ENCODE measurements at places on chromosomes 7 and 10. TPM values are rescaled to one million over a fixed set of nuclear protein-coding genes. Genes with fewer than 3 reads are reported as not detected.
A peak's percentile ranks its signal among the peaks of the same experiment; 100 is the strongest.

The POU6F2 gene
- total RNA-seq = 1.9 TPM

The NRP1 gene
- 4.1 TPM for total RNA-seq

The FRMD4A gene
- total RNA-seq = 19.6 TPM

The MYL10 gene
- total RNA-seq = 0.50 TPM

The SPDYE6 gene
- total RNA-seq = not detected

The HOXA13 gene
- not detected for total RNA-seq

The CFAP43 gene
- total RNA-seq = 0.64 TPM

The C10orf143 gene
- 0.94 TPM for total RNA-seq

The ALOX5 gene
- 3.7 TPM for total RNA-seq

The LDB1 gene
- 79.2 TPM for total RNA-seq

The ZNF804B gene
- total RNA-seq = not detected

The SLC18A3 gene
- total RNA-seq = not detected

DNA sequence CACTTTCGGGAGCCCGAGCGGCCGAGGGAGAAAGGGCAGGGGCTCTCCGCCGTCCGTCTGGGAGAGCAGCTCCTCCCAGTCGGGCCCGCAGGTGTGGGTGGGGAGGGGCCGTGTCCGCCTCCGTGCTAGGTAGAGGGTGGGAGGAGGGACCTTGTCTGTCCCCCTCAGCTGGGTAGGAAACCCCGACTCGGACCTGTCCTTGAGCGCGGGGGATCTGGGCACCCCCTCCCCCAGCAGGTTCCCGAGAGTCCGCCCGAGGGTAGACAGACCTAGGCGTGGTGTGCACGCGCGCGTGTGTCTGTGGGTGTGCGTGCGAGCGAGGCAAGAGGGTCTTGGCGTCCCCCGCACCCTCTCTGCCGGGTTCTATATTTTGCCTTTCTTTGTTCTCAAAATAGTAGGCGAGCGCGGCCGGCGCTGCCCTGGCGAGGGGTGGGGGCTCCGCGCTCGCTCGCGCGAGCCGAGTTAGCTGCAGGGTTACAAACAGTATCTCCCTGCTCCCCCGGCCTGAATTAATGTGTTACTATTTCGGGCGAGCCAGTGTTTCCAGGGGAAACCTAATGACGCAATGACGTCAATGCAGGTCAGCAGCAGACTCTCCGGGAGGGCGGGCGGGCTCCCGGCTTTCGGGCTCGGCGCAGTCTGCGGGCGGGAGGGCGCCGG, 73.9 kb upstream of the LEP start:
- peak; percentile 62 for DNase-seq

GRCh38 chr10:114553436-114553835, 104.6 kb downstream of the ABLIM1 start:
- DNase-seq = no peak

DNA sequence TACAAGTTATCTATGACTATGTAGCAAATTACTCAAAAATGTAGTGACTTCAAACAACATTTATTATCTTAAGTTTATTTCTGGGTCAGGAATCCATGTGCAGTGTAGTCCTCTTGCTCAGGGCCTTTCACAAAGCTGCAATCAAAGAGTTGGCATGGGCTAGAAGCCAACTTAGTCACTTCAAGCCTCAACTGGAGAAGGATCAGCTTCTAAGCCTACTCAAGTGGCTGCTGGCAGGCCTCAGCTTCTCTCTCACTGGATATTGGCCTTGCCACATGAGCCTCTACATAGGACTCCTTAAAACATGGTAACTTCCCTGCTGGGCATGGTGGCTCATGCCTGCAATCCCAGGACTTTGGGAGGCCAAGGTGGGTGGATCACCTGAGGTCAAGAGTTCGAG, 5.0 kb upstream of the NFE2L3 start:
- DNase-seq = no peak

- no peak for DNase-seq
Measured at GRCh38 chr10:15448598-15448997, 77.5 kb upstream of the FAM171A1 start.

DNA sequence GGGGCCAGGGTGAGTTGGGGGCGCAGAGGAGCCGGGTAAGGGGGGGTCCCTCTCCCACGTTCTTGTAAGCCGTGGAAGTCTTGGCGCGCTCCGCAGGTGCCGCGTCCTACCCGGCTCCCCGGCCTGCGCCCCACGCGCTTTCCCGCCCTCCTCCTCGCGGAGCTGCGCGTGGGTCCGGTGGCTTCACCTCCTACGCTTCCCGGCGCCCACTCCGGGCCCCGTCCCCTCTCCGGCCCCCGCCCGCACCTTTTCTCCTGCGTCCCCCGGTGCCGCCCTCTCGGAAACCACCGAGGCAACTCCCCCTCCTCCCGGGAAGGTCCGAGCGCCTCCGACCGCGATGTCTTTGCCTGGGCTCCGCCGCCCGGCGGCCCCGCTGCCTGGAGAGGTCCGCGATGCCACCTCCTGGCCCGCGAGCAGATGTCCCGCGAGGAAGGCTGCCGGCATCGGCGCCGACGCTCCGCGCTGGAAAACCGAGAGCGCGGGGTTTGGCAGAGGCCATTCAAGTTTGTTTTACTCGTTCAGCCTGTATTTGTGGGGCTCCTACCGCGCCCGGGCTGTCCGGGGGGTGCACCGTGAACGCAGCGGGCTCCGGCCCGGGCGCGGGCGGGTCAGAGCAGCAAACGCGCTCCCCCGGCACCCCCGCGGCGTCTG, 2.4 kb upstream of the NKX6-2 start:
- no peak for DNase-seq

DNA sequence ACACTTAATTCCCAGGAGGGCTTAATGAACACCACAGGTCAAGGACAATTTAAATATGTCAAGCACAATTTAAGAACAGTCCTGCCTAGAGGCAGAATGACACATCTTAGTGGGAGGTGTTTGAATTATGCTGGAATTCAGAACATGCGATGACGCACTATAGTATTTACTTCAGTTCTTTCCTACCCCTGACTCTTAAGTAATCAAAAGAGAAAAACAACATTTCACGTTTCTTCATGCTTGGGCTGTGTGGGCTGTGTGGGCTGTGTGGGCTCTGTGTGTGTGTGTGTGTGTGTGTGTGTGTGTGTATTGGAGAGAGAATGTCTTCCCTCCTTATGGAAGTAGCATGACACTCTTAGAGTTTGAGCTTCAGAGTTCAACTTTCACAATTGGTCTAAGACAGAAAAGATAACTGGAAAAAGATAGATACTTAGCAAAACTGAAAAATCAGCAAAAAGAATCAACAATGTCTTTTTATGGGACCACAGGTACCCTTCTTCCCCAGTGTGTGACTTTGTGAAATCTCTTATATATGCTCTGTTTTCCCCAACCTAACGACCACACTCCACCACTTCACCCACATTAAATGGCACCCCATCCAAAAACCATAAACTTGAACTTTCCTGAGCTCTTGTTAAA, 33.7 kb upstream of the CABCOCO1 start:
- no peak for DNase-seq

- DNase-seq = no peak
Measured at GRCh38 chr7:116829493-116829892, 32.9 kb upstream of the CAPZA2 start.

GRCh38 chr7:113487925-113488731, 369.8 kb upstream of the SMIM30 start:
- no peak for DNase-seq

GRCh38 chr7:55052741-55053427, 34.1 kb downstream of the EGFR start:
- DNase-seq = no peak

- no peak for DNase-seq
Measured at GRCh38 chr10:89799573-89799972, 98.2 kb downstream of the KIF20B start.

DNA sequence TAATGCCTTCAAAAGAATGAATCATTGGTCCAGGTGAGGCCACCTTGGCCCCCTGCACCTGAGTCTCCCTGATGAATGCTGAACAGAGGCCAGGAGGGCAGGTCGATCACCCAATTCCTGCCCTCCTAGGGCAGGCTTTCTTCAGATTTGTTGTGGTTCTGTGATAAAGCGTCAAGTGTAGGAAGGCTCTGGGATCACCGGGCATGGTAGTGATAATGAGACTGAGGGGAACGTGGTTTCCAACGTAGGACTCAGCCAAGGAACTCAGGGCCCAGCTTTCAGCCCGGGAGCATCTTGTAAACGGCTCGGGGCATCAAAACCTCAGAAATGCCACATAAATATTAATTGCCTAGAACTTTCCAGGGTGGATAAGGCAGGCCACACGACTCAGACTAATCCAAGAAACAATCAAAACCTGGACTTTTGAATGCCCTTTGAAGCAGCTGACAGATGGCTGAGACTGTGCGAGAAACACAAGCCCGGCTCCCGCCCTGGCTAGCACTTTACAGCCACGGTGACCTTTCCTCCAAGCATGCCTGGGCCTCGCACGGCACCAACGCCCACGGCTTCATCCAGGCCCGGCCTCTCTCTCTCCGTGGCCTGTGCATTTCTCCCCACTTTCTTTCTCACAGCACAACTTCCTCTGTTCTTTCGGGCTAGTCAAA, 239.3 kb upstream of the GRB10 start:
- DNase-seq = no peak

- DNase-seq = no peak
Measured at GRCh38 chr7:93117852-93118530, at the start of gene SAMD9. SAMD9 (minus strand) TSS chr7:93117979; CDS start chr7:93106097, 11,882 bp downstream.

DNA sequence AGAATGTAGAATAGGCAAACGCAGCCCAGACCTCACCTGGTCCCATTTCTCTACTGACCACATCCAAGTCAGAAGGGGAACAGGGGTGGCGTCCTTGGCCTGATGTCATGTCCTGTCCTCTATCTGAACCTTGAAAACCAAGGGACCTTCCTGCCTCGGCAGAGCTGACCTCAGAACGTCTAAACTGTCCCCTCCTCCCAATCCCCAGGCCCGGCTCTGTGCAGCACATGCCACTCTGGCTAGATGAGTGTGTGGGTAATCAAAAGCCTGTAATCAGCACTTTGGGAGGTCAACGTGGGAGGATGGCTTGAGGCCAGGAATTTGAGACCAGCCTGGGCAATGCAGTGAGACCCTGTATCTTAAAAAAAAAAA, 46.5 kb upstream of the ZNF479 start:
- no peak for DNase-seq

DNA sequence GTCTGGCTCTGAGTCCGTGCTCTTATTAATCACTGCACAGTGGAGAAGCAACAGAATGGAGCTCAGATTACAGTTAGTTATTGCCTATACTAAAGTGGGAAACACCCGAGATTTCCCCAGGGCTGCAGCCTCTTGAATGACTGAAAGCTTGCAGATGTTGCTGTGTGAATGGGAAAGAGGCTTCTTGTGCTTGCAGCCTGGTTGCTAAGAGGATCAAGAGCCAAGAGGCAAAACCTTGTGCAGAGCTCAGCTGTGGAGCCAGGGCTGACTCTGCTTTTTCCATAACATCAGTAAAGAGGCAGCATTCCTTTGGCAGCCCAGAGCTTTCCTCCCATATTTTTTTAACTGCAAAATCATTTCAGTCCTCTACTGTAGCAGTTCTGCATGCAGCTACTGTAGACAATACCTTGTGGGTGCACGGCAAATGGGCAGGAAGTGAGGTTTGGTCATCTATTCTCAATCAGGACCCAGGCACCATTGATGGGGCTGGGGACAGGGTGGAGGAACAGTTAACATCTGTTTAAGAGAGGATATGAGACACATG, 86.5 kb downstream of the RALA start:
- DNase-seq = no peak

DNA sequence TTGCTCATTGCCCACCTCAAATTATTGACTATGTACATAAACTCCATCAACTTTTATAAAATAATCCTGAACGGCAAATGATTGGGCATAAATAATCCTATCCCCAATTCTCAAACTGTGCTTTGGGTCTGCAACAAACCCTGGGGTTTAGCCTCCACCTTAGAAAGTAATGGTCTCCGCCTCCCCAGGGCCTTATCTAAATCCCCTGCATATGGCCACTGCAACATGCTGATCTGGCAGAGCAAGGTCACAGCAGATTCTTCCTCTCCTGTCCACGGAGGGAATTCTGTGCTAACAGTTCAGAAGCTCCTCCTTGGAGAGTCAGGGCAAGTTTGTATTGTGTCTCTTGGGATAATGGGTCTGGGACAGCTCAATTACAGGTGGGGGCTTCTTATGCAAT, 18.4 kb downstream of the FXYD4 start:
- no peak for DNase-seq

- DNase-seq = no peak
Measured at GRCh38 chr10:48306870-48307710, 613 bp downstream of the MAPK8 start.

DNA sequence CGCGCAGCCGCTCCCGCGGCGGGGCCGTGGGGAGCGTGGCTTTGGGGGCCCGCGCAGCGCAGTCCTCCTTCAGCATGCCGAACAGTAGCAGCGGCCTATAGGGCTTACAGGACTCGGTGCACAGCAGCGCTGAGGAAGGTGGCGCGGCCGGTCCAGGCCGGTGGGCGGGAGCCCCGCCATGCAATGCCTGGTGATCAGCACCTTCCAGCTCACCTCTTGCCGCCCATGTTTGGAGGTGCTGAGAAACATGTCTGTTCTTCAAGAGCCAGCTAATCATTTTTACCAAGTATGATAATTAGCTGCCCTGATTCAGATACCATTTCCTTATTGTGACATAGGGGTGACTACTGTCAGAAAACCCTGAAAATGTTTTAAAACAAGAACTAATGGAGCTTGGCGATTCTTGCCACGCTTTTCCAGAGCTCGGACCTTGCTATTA, 33.5 kb upstream of the SFTPD start:
- peak; percentile 59 for DNase-seq

DNA sequence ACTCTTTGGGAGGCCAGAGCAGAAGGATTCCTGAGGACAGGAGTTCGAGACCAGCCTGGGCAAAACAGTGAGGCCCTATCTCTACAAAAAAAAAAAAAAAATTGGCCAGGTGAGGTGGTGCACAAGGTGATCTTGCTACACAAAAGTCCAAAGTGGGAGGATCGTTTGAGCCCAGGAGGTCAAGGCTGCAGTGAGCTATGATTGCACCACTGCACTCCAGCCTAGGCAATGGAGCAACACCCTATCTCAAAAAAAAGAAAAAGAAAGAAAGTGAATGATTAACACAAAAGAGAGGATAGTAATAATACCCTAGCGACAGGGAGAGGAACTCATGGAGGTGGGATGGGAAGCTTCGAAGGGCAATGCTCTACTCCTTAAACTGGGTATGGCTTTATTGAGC, 30.4 kb downstream of the TMEM176B start:
- no peak for DNase-seq

- DNase-seq = no peak
Measured at GRCh38 chr10:109861081-109861480, 62.2 kb downstream of the XPNPEP1 start.

DNA sequence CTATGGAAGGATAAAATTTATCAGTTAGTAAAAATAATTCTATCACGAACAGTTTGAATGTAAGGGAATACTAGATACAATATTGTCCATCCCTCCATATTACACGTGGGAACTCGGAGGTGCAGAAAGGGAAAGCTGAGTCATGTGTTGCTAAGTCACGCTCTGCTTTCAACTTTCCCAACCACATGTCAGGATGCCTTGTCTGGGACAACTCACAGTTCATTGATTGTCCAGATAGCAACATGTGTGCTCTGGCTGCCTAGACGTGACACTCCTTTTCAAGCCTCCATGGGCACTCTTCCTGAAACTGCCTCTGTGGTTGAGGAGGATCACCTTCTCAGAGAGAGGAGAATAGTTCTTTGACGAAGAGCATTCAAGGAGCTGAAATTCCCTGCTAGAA, 808.1 kb downstream of the GRID1 start:
- DNase-seq = no peak

- DNase-seq = no peak
Measured at GRCh38 chr7:51543801-51544553, 227.4 kb upstream of the COBL start.

Measured in H9 (cell line).